Cerebellar nuclear complex (tissue), 1 donor: ENCODE measurements at places on chromosomes 2 and 18.

- DNase-seq = no peak
Measured at GRCh38 chr2:184654945-184655344, 56.6 kb downstream of the ZNF804A start.

DNA sequence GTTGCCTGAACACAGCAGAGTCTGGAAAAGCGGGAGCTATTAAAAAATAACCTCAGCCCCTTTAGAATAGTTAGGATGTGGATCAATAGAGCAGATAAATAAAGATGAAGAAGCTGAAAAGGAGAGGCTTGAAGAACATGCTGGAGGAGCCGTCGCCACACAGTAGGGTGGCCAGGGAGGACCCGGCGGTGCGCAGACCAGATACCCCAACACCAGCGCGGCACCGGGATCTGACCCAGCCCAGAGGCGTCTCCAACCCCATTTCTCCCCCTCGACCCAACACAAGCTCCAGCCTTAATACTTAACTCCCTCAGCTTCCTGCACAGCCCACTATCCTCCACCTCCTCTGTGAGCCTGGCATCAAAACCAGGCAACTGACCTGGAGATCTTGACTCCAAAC, 16.0 kb downstream of the CYB5A start:
- no peak for DNase-seq

- no peak for DNase-seq
Measured at GRCh38 chr18:63831080-63831788, 56.0 kb downstream of the SERPINB7 start.

DNA sequence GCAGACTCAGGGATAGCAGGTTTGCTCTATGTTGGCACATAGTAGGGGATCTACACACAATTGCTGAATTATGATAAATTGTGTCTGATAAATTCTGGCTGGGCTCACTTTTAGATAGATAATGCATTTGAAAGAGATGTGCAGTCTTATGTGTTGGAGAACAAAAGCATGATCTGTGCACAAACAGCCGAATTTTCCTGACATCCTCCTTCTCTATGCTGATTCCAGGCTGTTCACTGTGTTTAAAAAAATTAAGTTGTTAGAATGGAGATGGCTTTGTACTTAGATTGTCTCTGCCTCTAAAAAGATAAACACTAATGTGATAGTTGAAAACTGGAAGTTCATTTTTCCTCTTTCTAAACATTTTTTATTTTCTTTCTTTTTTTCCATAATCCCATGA, 2.1 kb downstream of the CERS6 start:
- no peak for DNase-seq

- no peak for DNase-seq
Measured at GRCh38 chr2:160956243-160956802, 203.9 kb upstream of the TANK start.
